ENCODE measurements at places on chromosomes 7 and 10.

DNA sequence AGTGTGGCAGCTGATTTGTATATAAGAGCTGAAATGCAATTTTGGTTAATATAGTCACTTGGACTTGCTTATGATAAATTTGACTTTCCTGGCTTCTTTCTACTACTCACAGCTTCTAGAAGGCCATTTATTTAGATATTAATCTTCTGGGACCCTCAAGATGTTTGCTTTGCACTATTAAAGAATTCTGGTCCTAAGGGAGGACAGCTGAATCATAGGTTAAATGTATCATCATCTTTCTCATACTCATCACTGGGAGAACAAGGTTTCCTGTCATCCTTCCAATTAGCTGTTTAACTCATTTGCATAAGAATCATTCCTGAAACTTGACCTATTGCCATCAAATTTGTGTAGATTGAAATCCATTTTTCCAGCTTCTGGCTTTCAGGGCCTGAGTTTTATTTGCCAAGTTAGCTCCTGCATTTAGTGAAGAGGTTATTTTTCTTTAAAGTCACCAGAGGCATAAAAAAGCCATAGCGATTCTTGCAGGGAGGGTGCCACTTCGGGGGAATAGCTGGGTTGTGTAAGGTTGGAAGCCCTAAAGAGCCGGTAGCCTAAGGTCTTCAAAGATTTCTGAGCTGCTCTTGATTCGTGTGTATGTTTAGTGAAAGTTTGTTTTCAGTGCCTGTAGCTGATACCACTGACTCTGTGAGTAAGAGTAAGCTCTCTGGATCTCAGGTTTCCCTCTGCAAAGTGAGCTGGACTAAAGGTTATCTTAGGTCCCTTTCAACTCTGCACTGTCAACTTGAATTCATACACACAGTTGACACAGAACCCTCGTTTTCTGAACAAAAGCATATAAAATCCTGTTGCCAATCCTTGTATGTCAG is 4.3 kb downstream of the MAP3K8 start:
- no peak for DNase-seq

DNA sequence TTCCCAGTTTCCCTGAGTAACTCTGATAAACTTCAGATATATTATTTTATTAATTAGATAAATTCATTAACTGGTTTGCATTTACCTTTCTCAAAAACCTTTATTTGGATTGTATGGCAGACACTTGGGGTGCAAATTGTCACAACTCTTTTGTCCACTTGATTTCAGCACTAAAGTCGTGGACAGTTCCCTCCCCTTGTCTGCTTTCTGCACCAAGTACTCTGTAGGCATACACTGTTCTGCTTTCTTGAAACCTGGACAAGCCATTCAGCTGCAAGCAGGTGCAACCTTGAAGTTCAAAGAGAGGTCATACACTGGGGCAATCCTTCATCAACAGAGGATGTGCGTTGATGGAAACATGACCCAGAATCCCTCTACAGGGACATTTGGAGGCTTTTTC is 162.9 kb downstream of the ARL5B start:
- DNase-seq, result peak; percentile 60

- DNase-seq, result no peak
Observed at GRCh38 chr7:139735912-139736595, 41.7 kb downstream of the HIPK2 start.

DNA sequence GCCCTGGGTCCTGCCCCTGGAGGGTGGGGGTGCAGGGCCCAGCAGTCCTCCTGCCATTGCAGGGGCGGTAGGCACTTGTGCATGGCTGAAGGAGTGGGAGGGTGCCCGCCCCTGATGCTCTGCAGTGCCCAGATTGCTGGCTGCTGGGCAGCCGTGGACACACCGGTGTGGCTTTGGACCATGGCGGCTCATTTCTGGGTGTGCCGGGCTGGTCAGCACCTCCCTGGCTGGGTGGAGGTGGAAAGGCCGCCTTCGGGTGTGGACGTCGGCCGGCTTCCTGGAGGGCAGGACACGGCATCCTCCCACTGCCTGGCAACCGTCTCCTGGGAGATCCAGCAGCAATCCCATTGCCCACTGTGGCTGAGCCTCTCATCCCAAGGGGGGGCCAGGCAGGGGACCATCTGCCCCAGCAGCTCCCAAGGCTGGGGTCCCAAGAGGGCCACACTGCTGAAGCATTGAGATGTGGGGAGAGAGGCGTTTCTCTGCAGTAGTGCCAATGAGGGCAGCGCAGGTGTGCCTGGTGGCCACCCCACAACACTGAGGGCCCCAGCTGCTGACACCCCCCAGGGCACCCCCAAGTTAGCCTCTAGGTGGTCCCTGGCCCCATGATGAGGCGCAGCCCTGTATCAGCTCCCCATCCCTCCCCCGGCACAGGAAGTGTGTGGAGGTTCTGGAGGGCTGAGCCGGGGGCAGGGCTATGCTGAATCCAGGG is 12.9 kb downstream of the TTYH3 start:
- no peak for DNase-seq

- DNase-seq, result peak; percentile 30
Observed at GRCh38 chr10:128062331-128062880, 63.8 kb downstream of the MKI67 start.

- peak; percentile 16 for DNase-seq
Observed at GRCh38 chr7:77697535-77697831, 1.2 kb downstream of the RSBN1L start.

DNA sequence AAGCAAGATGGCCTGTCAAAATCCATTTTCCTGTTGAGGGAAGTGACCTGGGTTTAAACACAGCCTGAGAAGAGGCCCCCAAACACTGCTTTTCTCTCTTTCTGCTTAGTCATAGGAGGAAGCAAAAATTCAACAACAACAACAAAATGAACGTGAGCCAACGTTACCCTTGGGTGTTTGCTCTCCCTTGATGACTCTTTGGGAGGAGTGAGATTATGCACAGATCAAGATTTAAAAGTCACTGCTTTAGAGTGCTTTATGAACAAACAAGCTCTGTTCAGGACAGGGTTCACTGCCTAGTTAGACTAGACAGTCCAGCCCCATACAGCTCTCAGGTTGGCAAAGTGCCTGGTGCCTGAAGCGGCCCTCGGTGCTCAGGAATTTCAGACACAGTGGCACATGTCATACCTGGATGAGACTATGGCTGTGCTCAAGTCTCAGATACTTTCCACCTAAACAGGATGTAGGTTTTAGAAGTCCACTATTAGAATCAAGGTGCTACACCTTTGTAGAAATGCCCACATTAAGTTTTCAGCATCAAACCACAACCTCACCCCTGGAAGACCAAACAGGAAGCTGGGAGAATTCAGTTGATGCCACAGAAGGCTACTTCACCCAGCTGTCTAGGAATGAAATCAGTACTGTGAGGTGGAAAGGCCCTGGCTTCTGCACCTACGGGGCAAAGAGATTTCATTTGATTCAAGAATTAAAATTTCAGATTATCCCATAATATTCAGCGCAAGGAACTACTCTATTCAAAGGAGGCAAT is 38.7 kb downstream of the DENND11 start:
- no peak for DNase-seq

DNA sequence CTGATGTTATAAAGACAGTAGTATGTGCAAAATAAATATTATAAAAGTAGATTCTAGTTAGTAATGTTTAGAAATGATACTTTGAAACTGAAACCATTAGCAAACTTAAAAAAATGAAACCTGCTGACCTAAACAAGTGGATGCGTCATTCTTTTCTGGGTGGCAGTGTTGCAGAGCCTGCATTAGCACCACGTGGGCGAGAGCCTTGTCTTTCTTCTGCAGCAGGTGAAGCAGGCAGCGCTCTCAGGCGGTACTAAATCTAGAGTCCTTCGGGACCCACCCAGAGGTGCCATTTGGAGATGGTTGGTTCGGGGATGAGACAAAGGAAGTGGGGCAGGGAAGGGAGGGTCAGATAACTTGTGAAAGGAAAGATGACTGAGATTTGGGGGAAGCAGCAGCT is 759.1 kb upstream of the IGFBP3 start:
- no peak for DNase-seq

- DNase-seq, result no peak
Observed at GRCh38 chr10:484925-485661, 204.4 kb downstream of the DIP2C start.

GRCh38 chr7:115068220-115068619 is 146.3 kb downstream of the MDFIC start:
- no peak for DNase-seq

DNA sequence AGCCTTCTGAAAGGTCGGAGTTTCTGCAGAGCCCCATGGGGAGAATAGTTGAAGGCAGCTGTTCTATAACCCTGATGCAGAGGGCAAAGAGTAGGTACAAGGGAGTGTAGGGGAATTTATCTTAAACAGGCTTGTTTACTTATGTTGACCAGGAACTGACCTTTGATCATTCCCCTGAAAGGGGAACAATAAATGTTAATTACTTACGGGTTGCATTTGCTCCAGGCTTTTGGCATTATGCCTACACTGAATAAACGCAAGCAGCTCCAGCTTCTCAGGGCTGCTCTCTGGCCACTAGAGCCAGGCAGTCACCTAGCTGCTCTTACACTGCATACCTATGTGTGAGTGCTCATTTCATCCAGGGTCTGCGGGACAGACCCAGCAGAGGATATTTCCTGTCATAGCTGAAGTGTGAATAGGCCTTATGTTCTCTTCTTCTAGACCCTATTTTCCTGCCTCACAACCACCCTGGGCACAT is 26.9 kb upstream of the ABCA13 start:
- DNase-seq, result no peak

GRCh38 chr10:49164559-49165188 is 23.5 kb downstream of the TMEM273 start:
- peak; percentile 60 for DNase-seq

GRCh38 chr10:118746246-118746645 is 8.5 kb downstream of the CACUL1 start:
- no peak for DNase-seq

DNA sequence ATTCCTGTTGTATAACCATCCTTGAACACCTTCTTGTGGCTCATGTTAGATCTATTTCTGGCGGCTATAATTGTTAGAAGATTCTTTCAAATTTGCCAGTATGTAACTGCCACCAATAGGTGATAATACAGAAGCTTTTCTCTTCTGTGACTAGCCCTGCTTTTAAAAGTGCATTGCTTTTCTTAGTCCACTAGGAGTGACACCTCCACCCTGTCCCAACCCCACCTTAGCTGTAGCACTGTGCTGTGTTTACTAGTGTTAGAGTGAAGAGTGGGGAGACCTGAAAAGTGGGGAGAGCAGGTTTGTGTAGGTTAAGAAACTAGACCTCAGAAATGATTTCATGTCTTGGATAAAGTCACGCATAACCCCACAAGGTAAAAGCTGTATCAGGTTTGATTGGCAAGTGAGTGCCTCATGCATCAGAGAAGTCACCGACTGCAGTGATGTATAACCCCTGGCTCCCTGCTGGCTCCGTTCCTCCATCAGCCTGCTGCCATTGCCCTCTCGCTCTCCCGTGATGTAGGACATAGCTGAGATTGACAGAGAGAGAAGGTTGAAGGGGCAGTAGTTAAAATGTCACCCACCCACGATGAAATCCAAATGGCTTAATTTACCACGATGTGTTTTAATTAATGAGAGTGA is 12.5 kb downstream of the NPVF start:
- DNase-seq, result no peak

DNA sequence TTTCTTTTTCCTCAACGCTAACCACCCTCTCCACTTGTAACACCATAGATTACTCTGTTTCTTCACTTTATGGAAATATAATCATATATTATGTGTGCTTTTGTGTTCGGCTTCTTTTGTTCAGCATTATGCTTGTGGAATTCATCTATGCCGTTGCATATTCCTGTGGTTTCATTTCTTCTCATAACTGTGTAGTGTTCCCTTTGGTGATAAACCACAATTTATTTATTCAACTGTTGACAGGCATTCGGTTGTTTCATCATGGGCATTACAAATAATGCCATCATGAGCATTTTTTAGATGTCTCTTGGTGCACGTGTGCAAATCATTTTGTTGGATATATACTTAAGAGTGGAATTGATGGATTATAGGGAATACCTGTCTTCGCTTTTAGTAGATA is 12.1 kb downstream of the AVL9 start:
- no peak for DNase-seq

- DNase-seq, result peak; percentile 32
Observed at GRCh38 chr7:114086914-114087652, 168.3 kb upstream of the PPP1R3A start.

DNA sequence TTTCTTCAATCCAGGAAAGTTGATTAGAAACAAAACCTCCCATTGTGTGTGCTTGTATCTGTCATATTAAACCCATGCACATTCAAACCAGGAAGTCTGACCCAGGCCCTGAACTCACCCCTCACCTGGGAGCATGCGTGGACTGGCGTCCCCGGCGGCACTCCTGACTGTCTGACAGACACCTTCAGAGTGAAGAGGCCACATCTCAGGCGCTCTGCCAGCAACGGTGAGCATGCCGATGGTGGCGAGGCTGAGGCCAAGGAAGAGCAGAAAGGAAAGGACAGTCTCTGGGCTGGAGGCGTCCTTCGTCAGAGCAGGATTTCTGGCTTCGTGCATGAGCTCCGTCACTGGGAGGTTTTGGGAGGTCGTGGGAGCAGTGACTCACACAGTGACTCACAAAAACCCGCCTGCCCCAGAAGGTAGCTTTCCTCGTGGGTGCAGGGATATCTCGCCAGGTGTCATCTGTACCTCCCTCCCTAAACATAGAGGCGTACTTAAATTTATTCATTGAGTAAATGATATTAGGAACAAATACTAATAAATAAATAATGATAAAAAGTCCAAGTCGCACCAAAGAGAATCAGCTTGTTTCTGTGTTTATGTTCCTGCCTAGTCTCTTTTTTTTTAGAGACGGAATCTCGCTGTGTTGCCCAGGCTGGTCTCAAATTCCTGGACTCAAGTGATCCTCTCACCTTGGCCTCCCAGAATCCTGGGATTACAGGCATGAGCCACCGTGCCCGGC is 13.5 kb downstream of the IQCE start:
- DNase-seq, result no peak

DNA sequence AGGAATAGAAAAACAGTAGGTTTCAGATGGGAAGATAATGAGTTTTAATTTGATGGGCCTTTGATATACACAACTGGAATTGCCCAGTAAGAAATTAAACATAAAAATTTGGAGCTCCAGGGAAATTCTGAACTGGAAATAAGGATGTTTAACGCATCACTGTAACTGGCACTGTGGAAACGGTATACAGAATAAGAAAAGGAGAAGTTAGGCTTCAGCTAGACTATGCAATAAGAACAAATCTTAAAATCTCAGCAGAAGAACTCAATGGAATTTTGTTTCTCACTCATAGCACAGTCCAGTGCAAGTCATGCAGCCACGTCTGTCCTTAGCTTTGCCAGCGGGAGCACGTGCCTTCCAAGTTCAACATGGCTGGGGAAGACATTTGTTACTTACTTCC is 52.9 kb upstream of the FGL2 start:
- DNase-seq, result no peak

- DNase-seq, result peak; percentile 19
Observed at GRCh38 chr10:52440612-52441285, 126.7 kb downstream of the DKK1 start.

GRCh38 chr7:936386-937054 is 18.0 kb downstream of the ADAP1 start:
- DNase-seq, result no peak

- DNase-seq, result no peak
Observed at GRCh38 chr7:112279042-112279441, 72.5 kb downstream of the ZNF277 start.

DNA sequence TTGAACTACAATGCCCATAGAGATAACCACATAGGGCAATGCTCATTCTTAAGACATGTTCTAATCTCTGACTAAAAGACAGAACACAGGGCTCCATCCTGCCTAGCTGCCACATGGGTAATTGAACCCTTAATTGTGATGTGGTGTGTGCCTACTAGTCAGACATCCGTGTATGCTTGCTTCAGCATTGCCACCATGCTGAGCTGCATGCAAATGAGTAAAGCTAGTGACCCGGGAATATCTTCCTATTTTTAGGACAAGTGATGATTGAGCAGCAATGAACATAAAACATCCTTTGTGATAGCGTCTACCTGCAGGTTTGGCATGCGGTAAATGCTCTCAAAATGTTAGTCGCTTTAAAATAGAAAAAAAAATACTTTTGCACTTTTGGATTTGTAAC is 115.8 kb downstream of the MAGI2 start:
- DNase-seq, result no peak
